Stimulated activated CD4-positive, alpha-beta T cell treated with anti-CD3 and anti-CD28 coated beads, TNF-alpha, amount 100 ng/mL, for 24 hours (primary cell): ENCODE measurements at places on chromosomes 6 and 20.

- DNase-seq: no peak
These were observed 32.8 kb downstream of the PSMB9 start for GRCh38 chr6:32886681-32887383.

GRCh38 chr6:91304521-91304920 lies 717.6 kb upstream of the MAP3K7 start:
- DNase-seq: no peak

GRCh38 chr6:167112421-167112820 lies 10.5 kb upstream of the CCR6 start:
- DNase-seq: no peak

- no peak for DNase-seq
These were observed 39.6 kb downstream of the TPD52L1 start for GRCh38 chr6:125193208-125193607.

DNA sequence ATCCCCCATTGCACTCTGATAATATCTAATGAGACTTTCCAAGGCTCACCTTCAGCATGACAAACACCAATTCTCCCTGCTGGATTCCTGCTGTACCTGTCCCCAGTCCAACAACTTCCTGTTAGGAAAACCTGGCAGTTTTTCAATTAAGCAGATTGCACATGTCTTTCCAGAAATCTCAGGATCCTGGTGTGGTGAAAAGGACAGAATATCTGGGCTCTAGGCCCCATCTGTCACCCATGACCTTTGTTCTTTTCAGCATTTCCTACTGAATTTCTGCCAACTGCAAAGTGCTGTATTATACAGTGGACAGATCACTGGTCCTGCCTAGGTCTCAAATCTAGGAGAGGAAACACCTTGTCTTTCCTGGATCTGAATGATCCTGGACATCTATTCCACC lies 27.7 kb upstream of the DTNBP1 start:
- DNase-seq: no peak

DNA sequence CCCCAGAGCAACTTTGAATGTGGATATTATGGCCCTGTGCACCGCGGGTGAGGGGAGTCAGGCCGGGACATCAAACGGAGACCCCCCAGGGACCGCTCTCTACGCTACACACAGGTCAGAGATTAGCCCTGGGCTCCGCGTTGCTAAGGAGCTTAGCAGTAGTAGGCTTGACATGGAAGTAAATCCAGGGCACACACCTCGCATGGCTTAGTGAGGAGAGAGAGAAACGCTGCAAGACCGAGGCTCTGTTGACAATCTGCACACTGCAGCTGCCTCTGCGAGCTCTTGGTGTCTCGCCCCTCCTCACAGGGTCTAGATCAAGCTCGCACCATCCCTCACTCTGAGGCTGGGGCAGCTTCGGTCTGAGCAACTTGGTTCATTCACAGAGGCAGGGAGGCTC lies 116.1 kb upstream of the CDH4 start:
- DNase-seq: no peak

DNA sequence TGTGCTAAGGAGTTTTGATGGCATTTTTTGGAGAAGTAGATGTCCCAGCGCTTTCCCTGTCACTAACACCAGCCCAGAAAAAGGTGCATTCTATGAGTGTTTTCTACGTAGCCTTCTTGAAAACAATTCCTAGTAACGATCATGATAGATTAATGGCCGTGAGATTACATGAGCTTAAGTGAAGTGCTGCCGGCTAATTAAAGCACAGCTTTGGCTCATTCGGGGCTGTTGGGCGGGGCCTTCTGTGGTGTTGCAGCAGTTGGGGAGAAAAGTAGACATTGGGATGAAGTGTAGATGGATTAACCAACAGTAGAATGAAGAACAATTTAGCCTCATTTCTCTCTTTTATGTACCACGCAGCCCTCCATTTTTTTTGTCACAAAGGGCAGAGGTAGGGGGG lies 20.8 kb upstream of the TRAF3IP2 start:
- DNase-seq: no peak

GRCh38 chr6:4961322-4962168 lies 42.3 kb downstream of the RPP40 start:
- no peak for DNase-seq

GRCh38 chr20:48041078-48041780 lies 255.9 kb upstream of the SULF2 start:
- DNase-seq: no peak

- DNase-seq: peak; percentile 37
These were observed 7.2 kb upstream of the SERPINB1 start for GRCh38 chr6:2848851-2849250.

GRCh38 chr20:57155415-57155814 lies 111.0 kb downstream of the BMP7 start:
- DNase-seq: no peak
